ENCODE measurements at places on chromosomes 1 and 21.
A peak's percentile ranks its signal among the peaks of the same experiment; 100 is the strongest.

- DNase-seq: peak; percentile 72
Observed at GRCh38 chr21:29148530-29148929, 18.1 kb downstream of the MAP3K7CL start.

DNA sequence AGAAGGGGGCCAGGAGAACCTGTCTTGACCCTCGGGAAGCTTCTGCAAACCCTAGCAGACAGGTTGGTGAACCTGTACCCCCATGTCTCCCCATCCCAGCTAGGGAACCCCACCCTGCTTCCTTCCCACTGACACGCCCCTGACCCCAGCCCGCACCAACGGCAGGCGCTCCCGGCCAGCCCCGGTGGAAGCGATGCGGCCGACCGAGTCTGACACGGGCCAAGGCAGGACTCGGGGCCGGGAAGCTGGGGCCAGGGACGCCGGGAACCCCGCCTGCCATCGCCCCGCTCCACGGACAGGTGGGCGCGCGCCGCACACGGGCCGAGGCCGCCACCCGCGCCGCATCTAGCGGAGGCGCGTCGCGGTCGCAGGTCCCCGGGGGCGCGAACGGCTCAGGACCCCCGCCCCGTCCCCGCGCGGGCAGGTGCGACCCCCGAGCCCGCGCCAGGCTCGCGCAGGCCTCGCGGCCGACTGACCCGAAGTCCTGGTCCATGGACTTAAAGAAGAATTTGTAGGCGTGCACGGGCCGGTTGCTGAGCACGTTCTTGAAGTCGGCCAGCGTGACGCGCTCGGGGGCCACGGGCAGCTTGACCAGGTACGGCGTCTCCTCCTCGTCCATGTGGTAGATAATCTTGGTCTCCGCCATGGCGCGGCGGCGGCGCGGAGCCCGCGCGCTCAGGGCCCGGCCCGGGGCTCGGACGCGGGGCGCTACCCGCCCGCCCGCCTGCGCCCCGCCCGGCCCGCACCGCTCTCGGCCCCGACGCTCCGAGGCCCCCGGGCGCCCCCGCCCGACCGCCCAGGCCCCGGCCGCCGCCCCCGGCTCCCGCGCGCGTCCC, 580 bp downstream of the DVL1 start:
- DNase-seq: no peak

- DNase-seq: no peak
Observed at GRCh38 chr1:167056529-167057231, 33.5 kb downstream of the GPA33 start.

- no peak for DNase-seq
Observed at GRCh38 chr1:18197299-18197698, 89.7 kb downstream of the IGSF21 start.

DNA sequence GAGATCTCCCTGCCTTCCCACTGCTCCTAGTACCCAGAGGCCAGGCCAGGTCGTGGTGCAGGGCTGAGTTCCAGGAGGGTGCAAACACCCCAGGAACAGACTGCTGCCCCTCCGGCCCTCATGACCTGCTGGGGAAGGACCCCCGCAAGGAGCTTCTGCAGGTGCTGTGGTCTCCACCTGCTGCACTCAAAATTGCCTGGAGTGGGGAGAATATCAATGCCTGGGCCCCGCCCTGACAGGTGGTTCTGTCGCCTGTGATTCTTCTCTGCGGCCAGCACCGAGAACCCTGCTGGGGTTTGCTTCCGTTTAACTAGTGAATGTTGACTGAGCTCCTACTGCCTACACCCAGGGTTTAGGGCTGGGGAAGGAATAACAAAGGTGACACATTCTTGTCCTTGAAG, 2.1 kb upstream of the TFF3 start:
- DNase-seq: no peak

GRCh38 chr1:230215031-230215430, 148.0 kb downstream of the GALNT2 start:
- DNase-seq: peak; percentile 51

DNA sequence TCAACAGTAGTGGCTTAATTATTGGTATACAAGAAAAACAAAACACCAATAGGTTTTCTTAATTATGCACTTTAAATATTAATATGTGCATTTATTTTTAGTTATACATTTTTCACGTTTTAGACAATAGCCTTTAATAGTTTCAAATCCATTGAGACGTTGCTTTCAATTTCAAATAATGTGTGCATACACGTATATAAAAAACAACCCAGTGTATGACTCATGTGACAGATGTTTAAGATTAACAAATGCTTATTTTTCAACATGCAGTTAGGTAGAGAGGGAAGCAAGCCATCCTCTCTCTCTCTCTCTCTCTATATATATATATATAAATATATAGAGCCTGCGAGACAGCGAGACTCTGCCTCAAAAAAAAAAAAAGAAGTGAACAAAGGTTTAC, 24.3 kb downstream of the EYA3 start:
- peak; percentile 38 for DNase-seq

DNA sequence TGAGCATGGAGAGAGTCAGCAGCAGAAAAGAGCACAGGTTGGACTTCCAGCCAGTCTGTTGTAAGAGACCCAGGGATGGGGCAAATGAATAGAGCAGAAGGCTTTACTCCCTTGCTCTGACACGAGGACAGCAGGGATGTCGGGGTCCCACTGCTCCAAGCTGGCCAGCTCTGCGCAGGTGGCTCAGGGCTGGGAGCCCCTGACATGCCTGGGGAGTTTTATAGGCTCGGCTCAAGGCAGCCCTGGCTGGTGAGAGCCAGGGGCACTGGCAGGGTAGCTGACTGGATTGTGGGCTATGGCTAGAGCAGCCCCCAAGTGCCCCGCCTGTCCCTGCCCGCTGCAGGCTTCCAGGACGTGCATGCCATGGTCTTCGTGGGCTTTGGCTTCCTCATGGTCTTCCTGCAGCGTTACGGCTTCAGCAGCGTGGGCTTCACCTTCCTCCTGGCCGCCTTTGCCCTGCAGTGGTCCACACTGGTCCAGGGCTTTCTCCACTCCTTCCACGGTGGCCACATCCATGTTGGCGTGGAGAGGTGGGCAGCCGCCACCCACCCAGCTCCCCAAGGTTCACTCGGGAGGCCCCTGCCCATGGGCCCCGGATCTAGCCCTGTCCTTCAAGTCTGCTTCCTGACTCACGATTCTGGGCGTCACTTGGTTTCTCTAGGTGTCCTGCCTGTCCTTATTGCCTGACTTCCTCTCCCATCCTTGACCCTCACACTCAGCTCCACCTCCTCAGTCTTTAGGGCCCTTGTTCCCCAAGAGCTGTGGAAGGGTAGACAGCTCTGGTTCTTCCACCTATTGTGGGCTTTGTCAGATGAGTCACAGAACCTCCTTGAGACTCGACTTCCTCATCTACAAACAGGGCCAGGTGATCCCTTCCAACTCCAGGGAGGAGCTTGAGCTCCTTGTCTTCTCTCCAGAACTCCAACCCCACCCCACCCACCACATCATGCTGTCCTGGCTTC, 8.2 kb downstream of the RHBG start:
- DNase-seq: no peak

- DNase-seq: no peak
Observed at GRCh38 chr1:161506336-161507223, 1.3 kb downstream of the FCGR2A start.

DNA sequence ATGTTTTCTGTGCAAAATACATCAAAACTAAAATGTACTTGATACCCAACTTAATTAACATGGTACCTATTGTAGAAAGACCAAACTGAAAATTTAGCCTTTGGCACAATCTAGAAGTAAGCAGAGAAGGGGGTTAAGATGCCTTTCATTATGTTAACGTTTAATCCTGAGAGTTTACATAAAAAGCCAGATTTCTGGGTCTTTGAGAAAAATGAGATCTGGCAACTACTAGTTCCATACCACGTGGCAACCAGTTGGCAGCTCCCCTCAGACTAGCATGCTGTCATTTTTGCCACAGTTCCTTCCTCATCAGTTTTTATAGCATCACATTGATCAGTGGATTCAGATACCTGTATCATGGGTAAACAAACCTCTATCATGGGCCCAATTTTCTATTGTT, 1.5 kb downstream of the RO60 start:
- DNase-seq: no peak

DNA sequence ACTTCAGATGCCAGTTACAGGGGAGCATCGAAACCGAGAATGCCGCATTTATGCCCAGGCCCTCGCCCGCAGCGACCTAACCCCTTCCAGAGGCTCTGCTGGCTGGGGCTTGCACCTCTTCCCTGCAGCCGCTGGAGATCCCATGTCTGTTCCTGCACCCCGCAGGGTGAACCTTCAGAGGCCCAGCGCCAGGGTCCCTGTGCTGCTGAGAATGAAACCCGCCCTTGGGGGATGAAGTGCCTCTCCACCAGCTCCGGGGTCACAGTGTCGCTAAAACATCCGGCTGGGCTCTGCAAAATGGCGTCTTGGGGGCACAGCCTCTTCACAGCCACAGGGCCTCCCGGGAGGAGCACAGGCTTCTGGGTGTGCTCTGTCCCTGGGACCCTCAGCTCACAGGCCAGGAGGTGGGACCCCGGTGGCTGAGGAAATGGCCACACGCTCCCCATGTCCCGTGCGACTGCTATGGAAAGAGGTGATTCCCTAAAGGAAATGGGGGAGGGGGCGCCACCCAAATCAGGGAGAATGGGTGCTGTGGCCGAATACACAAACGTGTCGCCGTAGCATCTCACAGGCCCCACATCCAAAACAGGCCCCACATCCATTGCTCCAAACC, 39.9 kb upstream of the TSPEAR start:
- DNase-seq: no peak

GRCh38 chr1:47559944-47560695, 122.3 kb downstream of the FOXD2 start:
- no peak for DNase-seq

DNA sequence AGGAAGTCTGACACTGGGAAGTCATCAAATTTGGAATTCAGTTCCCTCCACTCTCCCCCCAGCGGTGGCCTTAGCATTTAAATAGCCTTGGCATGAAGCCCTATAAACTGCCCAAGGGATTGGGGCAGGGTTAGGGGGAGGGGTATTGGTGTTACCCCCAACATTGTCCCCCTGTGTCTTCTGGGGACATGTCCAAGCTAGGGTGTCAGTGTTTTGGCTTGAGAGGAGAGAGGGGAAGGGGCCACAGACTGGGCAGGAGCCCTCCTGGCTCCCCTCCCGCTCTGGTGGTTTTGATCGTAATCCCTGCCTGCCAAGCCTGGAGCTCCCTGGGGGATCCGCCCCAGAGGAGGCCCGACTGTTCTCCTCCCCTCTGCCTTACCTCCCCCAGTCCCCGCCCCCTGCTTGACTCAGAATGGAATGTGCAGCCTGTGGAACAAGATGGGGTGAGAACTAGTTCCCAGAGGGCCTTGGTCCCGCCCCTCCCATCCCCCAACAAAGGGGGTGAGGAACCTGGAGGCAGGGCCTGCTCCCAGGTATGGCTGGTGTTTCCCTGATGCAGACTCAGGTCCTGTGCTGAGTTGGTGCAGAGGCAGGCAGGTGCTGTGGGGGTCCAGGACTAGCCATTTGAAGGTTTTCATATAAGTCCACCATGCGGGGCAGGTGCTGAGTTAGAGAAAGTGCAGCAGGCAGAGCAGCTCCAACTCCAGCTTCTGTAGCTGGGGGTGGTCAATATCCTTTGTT, 7.4 kb downstream of the SOX13 start:
- peak; percentile 76 for DNase-seq

DNA sequence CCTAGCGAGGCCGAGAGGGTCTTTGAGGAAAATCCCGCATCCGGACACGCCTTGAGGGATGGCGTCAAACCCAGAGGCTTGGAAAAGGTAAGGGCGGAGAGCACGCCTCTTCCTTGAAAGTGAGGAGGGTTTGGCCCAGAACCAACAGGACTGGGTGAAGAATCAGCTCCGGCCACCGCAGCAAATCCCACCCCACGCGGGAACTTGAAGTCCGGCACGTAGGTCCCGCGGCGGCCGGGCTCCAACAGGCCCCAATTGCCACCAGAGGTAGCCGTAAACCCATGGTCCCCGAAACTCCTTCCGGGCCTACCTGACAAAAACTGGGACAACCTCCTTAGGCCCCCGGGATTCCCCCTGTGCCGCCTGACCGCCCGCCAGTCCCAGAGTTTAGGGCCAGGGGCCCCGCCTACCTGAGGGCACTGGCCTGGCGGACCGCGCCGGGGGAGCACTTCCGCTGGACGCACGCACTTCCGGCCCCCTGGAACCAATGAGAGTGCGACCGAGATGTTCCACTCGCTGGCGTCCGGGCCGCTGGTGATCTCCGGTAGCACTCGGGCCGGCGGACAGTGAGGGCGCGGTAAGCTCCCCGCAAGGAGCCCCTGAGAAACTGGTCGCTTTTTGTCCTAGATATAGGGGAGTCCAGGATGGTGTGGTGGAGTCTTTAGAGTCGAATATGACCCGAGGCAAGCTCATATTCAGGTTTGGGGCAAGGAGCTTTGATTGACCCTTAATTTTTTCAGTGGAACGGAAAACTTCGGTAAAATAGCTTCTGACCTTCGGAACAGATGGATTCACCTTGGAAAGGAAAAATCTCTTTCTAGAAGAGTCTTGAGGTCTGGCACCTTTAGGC, at the start of the genes LZIC and NMNAT1:
LZIC (minus strand) TSS at position 453 of the 850 bp plus-strand sequence. CDS start 6,772 bp downstream, outside the sequence.
NMNAT1 (plus strand) TSS at position 537 of the 850 bp plus-strand sequence. CDS start 28,599 bp downstream, outside the sequence.
- peak; percentile 95 for DNase-seq

DNA sequence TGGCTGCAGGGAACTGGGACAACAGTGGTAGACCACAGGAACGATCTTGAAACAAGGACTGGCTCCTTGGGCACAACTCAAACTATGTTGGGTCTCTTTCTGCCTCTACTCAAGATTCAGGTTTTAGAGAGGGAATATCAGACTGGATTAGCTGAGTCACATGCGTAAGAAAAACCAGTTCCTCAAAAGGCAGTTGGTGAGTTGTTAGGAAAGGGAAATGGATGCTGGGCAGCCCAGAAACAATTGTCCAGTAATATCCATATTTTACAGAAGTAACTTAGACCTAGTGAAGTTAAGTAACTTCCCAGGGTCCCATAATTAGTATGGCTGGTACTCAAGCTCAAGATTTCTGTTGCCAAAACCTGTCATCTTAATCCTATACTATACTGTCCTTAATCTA, 27.0 kb upstream of the TMEM39B start:
- no peak for DNase-seq

DNA sequence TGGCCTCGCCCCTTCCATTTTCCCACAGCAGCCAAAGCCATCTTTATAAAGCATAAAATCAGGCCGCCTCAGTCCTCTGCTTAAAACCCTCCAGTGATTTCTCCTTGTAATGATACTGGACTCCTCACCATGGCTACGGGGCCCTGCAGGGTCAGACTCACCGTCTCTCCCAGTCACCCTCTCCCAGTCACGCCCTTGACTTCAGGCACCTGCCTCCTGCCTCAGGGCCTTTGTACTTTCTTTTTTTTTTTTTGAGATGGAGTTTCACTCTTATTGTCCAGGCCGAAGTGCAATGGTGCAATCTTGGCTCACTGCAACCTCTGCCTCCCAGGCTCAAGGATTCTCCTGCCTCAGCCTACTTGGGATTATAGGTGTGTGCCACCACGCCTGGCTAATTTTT, 47.8 kb downstream of the PIK3CD start:
- no peak for DNase-seq

DNA sequence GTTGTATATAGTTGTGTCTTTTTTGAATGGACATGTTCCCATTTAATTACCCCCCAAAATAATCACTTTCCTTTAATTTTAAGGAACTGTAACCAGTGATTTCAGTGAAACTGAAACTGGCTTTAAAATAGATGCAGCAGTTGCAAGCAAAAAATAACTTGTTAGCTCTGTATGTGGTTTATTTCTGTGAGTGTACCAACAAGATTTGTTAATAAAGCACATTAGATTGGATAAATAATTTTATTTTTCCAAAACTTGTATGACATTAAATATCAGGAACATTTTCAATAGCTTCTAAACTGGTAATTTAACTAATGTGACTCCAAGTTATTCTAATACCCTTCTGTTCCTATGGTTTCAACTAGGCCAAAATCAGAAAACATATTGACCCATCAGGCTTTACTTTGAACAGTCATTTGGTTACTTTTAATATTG, 184.3 kb upstream of the CACYBP start:
- DNase-seq: no peak

All from fibroblast of gingiva (primary cell).